Suprapubic skin (tissue), 4 donors: ENCODE measurements at places on chromosomes 2 and 18. TPM values are rescaled to one million over a fixed set of nuclear protein-coding genes. Genes with fewer than 3 reads are reported as not detected.
A peak's percentile ranks its signal among the peaks of the same experiment; 100 is the strongest.

DNA sequence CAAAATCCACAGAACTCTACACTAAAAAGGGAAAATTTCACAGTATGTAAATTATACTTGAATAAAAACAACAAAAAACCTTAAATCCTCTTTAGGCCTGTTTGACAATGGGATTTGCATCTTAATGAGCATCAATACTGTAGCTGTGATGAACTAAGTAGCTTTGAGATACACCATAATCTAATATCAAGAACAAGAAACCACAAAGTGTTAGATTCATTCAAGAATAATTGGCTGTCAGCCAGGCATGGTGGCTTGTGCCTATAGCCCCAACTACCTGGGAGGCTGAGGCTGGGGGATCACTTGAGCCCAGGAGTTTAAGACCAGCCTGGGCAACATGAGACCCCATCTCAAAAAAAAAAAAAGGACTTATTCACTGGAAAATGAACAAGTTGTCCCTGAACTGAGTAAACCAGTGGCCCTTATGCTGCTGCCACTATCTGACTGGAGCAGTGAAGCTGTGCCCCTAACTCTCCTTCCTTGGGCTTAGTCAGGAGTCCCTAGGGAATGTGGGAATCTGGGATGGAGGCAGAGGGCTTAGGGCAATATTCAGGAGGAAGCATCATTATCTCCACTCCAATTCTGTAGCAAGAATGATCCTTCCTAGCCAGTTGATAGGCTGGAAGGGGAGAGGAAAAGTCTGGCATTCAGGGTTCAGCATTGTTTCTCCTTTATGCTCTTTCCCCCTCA lies 88.5 kb downstream of the PRKCE start:
- no peak overlapping the region for H3K27ac ChIP-seq
- no peaks in the 10 kb centered on the region for H3K27me3 ChIP-seq
- no peaks in the 10 kb centered on the region for H3K36me3 ChIP-seq
- DNase-seq = no peak
- no peak overlapping the region for H3K4me3 ChIP-seq
- peaks cover 36% of the 10 kb centered on the region for H3K4me1 ChIP-seq

DNA sequence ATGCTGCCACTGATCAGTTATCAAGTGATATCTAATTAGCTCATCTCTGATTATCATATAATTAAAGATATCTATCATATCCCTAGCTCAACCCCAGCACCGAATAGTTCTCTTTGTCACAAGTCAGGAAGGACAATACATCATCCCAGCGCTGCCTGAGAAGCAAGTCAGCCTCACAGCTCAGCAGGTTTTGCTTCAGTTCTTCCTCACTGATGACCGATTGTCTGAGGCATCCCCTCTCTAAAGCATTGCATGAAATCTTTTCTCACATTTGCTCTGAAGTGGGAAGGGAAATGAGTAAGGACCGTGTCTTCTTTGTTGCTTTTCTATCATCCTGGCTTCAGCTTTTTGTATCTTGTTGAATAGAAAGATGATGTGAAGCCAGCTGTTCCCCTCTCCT lies 247.9 kb downstream of the CMPK2 start:
- no peaks in the 10 kb centered on the region for H3K27me3 ChIP-seq
- no peaks in the 10 kb centered on the region for H3K4me1 ChIP-seq
- no peak for DNase-seq
- H3K27ac ChIP-seq = no peak overlapping the region
- no peak overlapping the region for H3K4me3 ChIP-seq
- no peaks in the 10 kb centered on the region for H3K36me3 ChIP-seq

- no peaks in the 10 kb centered on the region for H3K4me1 ChIP-seq
- H3K4me3 ChIP-seq = no peak overlapping the region
- DNase-seq = no peak
- no peak overlapping the region for H3K27ac ChIP-seq
- H3K36me3 ChIP-seq = no peaks in the 10 kb centered on the region
Measured at GRCh38 chr2:3940661-3941060, 237.3 kb downstream of the DCDC2C start.

The PIEZO2 gene
- total RNA-seq = 2.2 TPM

DNA sequence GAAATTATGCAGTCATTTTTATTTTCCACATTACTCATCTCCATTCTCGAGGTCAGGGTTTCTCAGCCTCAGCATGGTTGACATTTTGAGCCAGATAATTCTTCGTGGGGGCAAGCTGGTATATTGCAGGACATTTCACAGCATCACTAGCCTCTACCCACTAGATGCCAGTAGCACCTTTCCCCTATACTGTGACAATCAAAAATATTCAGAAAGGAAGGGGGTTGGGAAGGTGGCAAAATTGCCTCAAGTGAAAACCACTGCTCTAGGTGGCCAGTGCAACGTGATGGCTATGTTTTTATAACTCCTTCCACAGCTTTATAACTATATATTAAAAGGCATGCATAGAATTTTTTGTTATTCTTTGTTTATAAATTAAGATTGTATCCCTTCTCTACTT lies 294.5 kb downstream of the CNTNAP5 start:
- H3K27me3 ChIP-seq = no peaks in the 10 kb centered on the region
- DNase-seq = no peak
- H3K4me1 ChIP-seq = no peaks in the 10 kb centered on the region
- H3K4me3 ChIP-seq = no peak overlapping the region
- no peaks in the 10 kb centered on the region for H3K36me3 ChIP-seq

DNA sequence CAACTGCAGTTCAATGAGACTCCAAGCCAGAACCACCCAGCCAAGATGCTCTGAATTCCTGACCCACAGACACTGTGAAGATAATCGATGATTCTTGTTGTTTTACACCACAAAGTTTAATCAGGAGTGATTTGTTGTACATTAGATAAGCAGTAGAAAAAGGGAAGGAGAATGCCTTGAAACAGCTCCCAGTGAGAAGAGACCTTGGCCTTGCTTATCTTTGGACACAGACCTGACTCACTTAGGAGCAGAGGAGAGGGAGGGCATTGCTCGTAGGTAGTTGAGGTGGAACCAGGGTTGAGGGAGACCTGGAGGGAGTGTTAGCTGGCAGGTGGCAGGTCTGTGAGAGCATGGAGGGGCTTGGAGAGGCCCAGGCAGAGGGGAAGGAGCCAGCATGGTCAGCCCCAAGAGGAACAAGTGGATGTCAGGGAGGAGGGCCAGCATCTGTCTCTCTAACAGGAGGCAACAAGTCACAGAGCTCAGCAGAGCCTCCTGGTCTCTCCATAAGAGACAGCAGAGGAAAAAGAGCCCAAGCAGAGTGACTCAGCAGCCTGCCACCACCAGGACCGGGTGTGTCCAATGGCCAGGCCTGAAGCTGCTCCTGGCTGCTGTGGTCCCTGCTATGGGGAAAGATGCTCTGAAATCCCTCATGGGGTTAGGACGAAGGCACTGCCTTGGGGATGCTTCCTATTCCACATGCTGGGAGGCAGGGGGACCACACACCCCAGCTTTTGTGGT lies 161.6 kb upstream of the CAPN13 start:
- H3K27ac ChIP-seq = no peak overlapping the region
- no peaks in the 10 kb centered on the region for H3K4me1 ChIP-seq
- peaks cover 3% of the 10 kb centered on the region for H3K27me3 ChIP-seq
- no peaks in the 10 kb centered on the region for H3K36me3 ChIP-seq

- DNase-seq = no peak
- H3K4me3 ChIP-seq = no peak overlapping the region
- H3K27me3 ChIP-seq = no peaks in the 10 kb centered on the region
- no peaks in the 10 kb centered on the region for H3K4me1 ChIP-seq
- no peaks in the 10 kb centered on the region for H3K36me3 ChIP-seq
Measured at GRCh38 chr18:52992041-52992440, 652.0 kb downstream of the DCC start.

DNA sequence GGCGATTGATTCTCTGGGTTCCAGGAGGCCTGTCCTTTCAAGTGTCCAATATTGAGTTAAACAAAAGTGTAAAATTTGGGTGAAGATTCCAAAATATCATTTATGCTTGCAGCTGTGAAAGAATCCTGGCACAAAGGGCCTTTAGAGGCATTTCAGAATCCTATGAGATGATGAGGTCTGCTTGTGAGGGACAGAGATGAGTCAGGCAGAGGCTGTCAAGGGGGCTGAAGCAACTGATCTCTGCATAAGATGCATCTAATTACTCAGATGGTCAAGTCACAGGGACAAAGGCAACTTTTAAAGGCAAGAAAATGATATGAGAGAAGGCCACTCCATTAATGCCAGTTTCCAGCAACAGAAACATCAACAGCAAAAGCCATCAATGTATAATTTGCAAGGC lies 78.8 kb downstream of the FHOD3 start:
- no peaks in the 10 kb centered on the region for H3K36me3 ChIP-seq
- no peak overlapping the region for H3K27ac ChIP-seq
- no peak overlapping the region for H3K4me3 ChIP-seq
- DNase-seq = no peak

DNA sequence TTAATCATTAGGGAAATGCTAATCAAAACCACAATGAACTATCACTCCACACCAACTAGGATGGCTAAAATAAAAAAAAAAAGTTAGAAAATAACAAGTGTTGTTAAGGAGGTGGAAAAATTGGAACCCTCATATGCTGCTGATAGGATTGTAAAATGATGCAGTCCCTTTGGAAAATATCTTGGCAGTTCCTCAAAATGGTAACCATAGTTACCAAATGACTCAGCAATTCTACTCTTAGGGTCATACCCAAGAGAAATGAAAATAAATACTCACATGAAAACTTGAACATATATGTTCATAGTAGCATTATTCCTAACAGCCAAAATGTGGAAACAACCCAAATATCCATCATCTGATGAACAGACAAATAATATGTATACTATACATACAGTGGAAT lies 15.7 kb upstream of the ACVR2A start:
- no peak for DNase-seq
- no peak overlapping the region for H3K4me3 ChIP-seq
- H3K36me3 ChIP-seq = no peaks in the 10 kb centered on the region

The SLC5A7 gene
- not detected for total RNA-seq

DNA sequence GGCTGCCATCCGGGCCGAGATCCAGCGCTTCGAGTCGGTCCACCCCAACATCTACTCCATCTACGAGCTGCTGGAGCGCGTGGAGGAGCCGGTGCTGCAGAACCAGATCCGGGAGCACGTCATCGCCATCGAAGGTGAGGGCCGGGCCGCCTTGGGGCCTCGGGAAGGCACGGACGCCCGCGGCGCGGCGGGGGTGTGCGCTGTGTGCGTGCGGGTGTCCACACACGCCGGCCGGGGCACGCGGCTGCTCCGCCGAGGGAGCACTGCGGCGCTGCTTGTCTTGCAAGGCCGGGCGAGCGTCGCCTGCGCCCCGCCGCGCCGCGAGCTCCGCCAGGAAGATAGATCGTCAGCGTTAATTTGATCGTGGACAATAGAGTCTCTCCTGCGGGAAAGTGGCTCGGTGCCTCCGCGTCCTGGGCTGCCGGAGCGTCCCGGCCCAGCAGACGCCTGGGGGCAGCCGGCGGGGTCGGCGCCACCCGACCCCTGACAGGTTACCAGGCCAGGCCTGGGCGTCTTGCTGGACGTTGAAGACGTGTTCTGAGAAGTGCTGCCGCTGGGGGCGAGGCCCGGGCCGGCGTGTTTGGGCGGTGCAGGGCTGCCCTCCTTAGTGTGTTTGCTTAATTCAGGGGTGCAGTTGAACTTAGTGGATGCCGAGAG lies 1.0 kb downstream of the AGAP1 start:
- no peaks in the 10 kb centered on the region for H3K27me3 ChIP-seq
- H3K4me3 ChIP-seq = peak overlapping the region; percentile 61
- no peaks in the 10 kb centered on the region for H3K36me3 ChIP-seq
